ENCODE measurements at places on chromosomes 12 and 14.

- no peak for DNase-seq
Measured at GRCh38 chr12:121472150-121472905, 72.4 kb downstream of the RNF34 start.

GRCh38 chr12:132061197-132061596, 82.9 kb downstream of the DDX51 start:
- DNase-seq, result no peak

DNA sequence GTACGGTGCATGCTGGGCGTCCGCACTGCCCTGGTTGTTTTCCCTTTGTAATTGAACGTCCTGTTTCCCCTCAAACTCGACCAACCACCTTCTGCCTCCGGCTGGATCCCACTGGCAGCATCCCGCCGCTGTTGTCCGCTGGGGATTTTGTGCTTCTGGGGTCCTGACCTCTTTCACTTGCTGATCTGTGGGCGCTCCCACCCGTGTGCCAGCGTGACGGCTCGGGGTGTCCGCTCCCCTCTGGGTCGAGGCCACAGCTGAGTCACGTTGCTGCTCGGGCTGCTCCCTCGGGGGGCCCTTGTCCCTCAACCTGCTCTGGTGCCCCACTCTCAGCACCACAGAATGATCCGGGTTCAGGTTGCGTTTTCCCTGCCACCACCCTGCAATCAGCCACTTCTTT, 8.0 kb downstream of the PGAM5 start:
- no peak for DNase-seq

GRCh38 chr14:60184905-60185555, 19.8 kb upstream of the DHRS7 start:
- DNase-seq, result no peak

DNA sequence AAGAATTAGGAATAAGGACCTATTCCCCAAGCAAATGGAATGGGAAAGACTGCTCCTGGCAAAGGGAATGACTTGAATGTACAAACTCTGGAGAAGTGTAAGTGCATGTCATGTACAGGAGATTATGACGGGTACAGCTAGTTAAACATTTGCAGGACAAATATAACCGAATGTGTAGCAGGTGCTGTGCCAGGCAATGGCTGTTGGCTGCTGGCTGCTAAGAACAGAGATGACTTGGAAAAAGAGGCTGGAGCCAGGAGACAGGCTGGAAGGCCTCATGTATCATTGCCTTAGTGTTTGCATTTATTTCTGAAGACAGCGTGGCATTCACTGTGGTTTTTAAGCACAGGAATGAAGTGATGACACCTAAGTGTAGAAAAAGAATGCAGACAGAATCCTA, 136.8 kb downstream of the TTC8 start:
- no peak for DNase-seq

DNA sequence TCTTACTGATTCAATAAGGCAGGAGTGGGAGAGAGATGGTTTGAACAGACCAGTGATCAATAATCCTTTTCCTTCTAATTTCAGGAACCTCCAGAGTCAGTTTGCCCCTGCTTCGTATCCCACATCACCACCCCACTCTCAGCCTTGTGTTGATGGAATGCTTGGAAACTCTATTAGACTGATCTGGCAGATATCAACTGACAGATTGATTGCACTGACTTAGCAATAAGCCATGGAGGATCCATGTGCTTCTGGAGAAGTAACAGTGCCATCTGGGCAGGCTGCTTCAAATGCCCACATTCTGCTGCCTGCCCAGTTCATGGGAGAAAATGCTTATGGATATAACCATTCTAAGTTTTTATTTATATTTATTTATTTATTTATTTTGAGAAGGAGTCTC, 218.0 kb downstream of the SLC2A13 start:
- DNase-seq, result no peak

DNA sequence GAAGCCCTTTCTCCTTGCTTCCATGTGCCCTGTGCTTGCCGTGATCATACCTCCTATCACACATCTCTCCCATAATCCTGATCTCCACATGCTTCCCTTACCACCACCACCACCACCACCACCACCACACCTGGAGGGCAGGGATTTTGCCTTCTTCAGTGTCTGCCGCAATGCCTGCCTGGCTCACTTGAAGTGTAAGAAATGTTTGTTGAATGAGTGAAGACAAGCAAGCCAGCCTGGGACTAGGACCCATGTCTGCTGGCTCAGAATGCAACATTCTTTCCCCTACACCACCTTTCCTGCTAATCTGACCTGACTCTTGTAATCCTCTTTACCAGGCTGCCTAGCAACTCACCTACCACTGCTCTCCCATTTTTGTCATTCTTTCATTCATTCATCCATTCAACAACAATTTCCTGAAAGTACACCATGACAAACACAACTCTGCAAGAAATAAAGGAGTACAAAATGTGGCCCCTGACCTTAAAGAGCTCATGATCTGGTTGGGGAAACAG, 3.5 kb upstream of the NID2 start:
- DNase-seq, result no peak

DNA sequence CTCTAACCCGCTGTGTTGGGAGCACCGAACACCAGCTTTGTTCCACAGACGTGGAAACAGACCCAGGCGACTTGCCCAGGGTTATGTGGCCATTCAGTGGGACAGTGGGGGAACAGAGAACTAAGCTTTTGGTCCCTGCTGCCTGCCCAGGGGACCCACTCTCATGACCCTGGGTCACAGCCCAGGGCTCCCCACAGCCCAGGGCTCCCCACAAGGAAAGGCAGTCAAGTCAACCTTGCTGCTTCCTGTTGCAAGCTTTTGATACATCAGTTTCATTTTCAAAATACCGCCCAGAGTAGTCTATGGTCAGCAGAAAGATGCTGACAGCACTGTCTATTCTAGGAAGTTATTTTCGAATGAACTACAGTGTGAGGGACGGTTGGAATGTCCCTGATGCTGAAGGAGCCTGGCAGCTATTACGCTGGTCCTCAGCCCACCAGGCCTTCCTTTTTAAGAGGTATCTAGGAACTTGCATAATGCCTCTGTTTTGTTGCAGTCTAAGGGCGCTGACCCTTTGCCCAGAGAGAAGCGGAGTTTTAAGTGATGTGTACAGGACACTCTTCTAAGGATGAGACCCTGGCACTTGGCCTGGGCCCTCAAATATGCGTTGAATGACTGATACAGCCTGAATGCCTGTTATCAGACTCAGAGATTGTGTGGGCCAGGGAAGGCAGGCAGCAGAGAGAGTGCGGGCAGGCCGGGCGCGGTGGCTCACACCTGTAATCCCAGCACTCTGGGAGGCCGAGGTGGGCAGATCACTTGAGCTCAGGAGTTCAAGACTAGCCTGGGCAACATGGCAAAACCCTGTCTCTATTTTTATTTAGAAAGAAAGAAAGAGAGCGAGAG, 12.6 kb upstream of the TTC7B start:
- DNase-seq, result no peak

DNA sequence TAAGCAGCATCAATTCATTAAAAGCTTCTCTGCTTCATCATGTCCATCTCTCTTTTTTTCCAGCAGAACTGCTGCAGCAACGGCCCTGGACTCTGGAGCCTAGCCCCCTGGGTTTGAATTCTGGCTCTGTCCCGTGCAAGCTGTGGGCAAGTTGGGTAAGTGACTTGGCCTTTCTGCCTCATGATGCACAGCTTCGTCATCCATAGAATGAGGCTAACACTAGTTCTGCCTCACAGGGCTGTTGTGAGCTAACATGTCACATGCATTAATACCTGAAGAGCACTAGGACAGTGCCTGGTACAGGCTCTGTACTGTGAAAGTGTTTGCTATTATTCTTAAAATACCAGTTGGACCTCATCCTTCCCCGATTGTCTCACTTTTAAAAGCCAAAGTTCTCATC, 4.2 kb downstream of the KRT82 start:
- no peak for DNase-seq

- no peak for DNase-seq
Measured at GRCh38 chr14:86673523-86673969, 1143.6 kb downstream of the FLRT2 start.

DNA sequence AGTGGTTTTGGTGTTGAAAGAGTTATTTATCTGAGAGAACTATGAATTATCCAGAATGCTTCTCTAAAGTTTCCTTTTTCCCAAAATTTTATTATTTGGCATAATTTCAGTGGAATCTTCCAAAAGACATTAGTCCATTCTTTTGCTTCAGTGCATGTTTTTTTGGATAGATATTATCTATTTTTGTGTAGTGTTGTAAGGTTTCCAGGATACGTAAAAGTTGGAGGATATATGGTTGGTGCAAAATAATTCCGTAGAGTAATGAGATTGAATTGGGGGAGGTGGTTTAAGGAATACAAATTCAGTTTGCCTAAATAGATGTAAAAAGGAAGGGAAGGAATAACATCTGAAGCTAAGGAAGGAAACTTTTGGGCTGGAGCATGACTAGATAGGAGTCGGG, 186.6 kb downstream of the RGS6 start:
- DNase-seq, result no peak

GRCh38 chr12:103928682-103929045, 1.5 kb upstream of the HSP90B1 start:
- DNase-seq, result peak; percentile 5

DNA sequence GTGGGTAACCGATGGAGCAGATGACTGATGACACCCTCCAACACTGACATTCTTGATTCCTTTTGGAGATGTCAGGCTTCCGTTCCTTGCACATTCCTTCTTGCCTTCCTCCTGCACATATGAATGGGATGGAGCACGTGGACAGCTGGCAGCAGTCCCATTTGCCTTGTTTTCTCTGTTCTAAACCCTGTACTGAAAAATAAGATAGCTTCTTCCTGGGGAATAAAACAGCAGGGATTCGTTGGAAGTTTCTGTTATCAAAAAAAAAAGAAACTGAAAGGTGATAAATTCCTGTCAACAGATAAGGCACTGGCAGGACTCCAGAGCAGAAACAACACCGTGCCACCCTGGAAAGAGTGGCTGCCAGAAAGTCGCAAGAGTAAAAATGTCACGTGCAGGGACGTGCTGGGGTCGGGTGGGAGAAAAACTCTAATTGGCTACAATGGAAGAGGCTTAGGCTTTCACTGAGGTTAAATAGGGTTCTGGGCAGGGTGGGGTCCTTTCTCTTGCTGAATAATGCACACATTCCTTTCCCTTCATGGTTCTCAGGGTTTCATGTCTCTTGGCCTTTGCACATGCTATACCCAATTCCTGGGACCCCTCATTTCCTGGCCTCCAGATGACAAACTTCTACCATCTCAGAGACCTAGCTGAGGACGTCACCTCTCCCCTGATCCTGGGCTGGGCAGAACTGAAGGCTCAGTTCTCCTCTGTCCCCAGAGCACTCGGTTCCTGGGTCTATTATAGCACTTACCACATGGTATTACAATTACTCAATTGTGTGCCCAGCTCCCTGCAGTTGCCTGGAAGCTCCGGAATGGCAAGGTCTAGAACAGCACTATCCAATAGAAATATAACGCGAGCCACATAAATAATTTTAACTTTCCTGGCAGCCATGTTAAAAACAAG, 7.0 kb upstream of the NUAK1 start:
- DNase-seq, result no peak

DNA sequence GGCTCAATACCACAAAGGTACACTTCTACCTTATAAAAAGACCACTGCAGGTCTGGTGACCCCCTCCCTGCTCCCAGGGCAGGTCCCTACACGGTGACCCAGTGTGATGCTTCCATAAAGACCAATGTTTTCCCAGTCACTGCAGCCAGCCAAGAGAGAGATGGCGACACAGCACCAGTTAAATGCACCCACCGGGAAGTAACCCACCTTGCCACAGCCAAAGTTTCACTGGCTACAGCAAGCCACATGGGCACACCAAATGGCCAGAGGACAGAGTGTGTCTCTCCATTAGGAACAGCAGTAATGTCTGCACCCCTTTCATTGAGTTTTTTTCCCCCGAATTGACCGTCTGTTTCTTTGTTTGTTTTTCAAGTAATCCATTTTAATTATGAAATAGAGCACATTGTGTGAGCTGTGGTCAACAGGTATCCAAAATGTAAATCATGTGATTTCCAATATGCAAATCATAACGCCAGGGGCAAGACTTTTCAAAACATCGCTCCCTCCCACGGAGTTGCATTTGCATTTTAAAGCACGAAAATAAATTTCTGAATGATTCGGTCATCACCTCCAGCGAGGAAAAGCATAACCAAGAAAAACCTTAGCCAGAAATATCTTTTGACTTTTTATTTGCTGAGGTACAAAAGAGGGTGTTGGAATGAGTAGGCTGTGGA, 48.9 kb upstream of the EML1 start:
- no peak for DNase-seq

- DNase-seq, result no peak
Measured at GRCh38 chr14:26190646-26191045, 407.2 kb downstream of the NOVA1 start.

GRCh38 chr14:90159146-90159545, 97.2 kb upstream of the PSMC1 start:
- no peak for DNase-seq

DNA sequence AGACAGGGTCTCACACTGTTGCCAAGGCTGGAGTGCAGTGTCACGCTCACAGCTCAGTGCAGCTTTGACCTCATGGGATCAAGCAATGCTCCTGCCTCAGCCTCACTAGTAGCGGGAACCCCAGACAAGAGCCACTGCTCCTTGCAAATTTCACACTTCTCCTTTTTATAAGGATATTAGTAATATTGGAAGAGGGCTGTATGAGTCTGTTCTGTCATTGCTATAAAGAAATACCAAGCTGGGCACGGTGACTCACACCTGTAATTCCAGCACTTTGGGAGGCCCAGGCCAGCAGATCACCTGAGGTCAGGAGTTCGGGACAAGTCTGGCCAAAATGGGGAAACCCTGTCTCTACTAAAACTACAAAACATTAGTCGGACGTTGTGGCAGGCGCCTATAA, 12.9 kb upstream of the ORAI1 start:
- DNase-seq, result no peak

DNA sequence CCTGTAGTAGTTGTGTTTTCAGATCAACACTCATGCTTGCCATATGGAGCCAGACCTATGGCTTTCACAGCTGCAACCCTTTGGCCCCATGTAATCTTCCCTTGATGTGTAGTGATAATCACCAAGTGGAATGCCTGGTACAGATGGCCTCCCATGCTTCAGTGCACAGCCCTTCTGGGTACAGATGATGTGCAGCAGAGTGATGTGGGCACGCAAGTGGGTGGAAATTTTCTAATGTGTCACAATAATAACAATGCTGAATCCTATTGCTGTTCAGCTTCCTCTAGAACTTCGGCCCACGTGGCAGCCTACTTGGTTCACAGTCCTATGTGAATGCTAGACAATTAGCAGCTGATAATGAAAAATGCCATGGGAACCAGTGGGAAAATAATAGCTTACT, 188.1 kb downstream of the SNAPC1 start:
- no peak for DNase-seq

DNA sequence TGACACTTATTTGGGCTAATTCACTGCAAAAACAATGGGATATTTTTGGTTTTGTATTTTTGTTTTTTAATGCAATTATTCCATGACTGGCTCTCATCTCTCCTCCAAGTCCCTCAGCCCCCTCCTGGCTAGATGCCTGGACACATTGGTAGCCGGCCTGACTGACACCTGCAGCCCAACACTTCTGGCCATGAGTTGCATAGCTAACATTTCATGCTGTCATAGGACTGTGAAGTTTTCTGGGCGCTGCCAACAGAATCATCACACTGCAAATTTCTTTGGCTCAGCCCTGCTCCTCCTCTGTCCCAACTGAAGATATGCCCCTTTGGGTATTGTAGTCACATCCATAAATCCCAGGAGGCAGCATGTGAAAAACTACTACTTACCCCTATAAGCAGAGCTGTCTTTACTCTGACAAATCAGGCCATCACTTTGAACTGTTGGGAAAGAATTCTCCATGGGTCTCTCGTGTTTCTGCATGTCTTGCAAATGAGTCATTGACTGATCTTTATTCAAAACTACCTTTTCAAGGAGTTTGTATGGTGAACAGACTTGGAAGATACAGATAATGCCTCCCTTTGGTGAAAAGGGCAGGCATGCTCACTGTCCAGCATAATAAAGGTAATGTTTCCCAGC, 126.7 kb upstream of the LGR5 start:
- no peak for DNase-seq

All from stimulated activated CD4-positive, alpha-beta T cell treated with anti-CD3 and anti-CD28 coated beads, Interleukin-15, amount 100 ng/mL, for 1 hour (primary cell).